ENCODE measurements at places on chromosomes 5 and 9.
A peak's percentile ranks its signal among the peaks of the same experiment; 100 is the strongest.

DNA sequence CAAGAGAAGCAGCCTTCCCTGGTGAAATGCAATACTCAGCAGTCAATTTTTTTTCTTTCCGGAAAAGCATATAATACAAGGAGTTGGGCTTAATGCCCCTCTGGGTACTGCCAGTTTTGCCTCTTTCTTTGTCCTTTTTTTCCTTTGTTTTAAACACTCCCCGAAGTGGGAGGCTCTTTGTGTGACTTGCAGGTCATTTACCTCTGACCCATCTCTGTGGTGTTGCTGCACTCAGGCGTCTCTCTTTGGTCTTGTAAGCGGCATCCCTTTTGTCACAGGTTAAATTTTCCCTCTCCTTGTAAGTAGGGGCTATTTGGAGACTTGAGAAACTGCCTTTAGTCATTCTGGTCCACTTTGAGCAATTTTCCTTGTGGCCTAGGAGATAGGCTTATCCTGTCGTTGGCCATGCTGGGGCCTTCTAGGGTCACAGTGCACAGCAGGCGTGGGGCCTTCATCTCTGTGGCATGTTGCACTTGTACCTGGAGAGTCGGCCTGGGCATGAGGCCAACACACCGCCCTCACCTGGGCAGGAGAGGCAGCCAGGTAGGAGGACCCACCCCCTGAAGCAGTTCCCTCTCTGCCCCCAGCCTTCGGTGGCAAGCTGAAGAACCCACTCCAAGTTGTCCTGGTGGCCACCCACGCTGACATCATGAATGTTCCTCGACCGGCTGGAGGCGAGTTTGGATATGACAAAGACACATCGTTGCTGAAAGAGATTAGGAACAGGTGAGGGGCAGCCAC is 27.7 kb upstream of the CTSL start:
- DNase-seq: no peak

DNA sequence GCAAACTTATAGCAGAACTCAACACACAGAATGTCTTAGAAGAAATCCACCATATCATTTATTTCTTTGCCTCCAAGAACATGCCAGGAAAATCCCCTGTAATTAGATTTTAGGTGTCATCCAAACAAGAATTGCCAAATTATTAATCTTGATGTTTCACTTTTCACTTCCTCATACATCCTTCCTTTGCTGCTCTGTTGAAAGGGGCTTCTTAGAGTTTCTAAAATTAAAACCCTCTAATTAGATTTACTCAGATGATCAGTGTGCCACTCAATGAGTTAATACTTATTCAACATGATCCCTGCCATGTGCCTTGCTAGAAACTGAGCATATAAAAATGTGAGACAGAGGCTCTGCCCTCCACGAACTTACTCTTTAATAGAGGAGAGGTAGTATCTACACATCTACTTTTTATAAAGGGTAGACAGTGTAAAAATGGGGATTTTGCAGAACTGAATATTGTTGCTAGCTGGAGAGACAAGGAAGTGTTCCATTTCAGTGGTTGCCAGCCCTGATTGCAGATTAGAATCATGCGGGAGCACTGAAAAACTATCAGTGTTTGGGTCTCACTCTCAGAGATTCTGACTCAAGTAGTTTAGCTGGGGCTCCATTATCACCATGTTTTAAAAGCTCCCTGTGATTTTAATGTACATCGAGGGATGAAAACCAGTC is 498.4 kb downstream of the TLE4 start:
- no peak for DNase-seq

GRCh38 chr5:72235725-72236124 is 84.3 kb downstream of the MRPS27 start:
- no peak for DNase-seq

GRCh38 chr5:34817558-34818351 is 21.2 kb upstream of the TTC23L start:
- DNase-seq: no peak

DNA sequence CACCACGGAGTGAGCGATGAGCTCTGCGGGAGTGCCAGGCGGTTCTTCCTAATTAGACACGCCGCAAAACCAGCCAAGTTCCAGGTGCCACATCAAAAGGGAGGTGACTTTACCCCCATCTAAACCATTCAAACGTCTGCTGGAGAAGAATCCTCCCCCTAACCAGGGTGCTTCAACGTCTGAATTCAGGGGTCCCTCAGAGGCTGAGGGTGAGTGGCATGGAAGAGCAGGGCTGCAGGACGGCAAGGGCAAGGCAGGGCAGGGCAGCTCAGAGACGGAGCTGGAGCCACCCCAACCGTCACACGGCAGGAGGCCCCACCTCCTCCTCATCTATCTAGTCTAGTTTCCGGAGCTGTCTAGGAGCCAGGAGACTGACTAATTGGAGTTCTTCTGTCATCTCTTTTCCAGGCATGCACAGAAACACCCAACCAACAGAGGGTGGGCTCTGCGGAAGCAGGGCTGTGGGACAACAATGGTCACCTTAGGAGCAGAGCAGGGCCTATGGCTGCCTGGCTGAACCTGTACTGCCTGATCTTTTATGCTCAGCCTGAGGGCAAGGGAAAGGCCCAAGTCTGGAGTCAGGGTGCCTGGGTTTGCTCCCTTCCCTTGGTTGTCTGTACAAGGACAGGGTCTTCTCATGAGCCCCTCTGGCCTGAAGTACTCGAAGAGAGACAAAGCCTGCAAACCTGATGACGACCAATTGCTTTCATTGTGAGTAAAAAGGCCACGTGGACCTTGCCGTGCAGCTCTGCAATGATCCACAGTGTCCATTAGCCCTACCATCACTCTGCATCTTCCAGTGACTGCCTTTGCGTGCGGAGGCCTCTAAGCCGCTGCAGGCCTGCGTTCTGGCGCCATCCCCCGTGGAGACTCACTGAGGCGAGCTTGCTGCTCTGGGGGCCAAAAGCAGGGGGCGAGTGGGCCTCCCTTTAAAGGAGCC is 81.0 kb upstream of the SLC25A51 start:
- no peak for DNase-seq

DNA sequence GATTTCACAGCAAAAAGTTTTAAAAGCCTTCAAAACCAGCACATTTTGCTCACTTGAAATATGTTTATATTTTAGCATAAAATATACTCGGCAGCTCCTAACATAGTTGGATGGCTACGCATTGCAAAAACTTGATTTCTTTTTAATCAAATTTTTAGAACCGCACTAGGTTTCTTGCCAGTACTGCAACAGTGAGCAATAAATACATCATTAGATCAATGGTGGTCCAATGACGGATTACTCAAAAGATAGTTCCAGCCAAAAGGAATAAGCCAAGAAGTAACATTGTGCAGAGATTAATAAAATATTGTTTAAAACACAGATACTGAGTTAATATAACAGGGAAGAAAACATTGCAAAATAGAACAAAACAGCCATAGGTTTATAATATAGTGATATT is 5.5 kb downstream of the MARCHF3 start:
- no peak for DNase-seq

GRCh38 chr5:172283020-172283861 is at the start of gene UBTD2:
Gene UBTD2, minus strand, starts transcription at chr5:172283764. Its CDS starts 99 bp downstream, at chr5:172283665.
- peak; percentile 74 for DNase-seq

DNA sequence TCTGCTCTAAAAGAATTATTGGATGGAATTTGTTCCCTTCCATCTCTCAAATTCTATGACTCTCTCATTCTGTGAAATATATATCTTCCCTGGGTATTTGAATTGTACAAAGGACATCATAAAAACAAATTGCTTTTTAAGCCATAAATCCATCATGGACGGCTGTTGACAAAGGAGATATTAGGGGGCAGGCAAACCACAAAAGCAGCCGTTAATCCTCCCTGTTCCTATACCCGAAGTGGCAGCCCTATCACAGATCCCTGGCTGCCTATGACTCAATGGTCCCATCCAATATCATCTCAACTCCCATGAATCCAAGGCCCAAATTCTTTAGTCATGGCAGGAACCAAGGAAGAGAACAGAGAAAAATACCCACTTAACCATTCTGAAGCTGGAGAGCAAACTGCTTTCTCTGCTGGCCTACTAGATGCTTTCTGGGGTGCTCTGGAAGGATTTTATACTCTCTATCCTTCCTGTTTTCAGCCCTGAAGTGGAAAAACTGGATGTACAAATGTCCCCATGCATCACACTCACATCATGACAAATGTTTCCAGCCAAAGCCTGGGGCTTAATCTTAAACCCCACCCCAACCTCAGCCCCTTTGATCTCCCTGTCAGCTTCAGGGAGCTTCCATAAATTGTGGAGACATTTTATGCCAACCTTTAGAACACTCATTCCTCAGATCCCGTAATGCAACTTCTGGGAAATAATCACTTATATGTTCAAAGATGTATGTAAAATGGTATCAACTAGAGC is 59.5 kb downstream of the FAM114A2 start:
- no peak for DNase-seq

GRCh38 chr5:75571547-75571946 is 39.7 kb upstream of the ANKDD1B start:
- no peak for DNase-seq

DNA sequence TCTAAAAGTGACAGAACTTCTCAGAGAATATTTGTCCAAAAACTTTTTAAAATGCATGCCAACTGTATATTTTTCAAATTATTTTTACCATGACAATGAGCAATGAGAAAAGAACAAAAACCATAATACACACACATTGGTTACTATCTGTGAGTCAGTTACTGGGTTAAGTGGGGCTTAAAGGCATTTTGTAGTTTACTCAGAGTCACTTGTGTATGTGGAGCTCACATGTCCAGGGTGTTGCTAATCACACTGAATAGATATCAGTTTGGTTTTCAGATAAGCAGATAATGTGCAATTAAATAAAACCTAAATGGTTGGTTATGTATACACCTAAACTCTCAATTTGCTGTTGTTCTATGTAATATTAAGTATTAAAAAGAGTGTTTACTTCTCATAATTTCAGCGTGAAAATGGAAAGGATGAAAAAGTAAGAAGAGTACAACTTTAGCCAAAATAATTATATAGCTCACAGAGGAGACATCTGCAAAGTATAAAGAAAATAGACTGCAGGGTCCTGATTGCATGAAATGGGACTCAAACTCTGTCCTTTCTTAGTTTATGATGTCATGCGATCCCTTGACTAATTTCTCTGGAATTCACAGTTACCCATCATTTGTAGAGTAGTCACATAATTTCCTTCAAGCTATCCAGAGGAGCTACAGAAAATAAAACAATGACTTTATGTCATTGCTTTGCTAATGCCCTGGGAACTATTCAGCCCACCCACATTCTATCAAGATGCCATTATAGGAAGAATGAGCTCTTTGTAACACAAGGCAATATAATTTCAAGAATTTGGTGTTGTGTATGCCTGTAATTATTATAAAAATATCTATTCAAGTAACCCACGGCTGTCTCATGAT is 388.0 kb upstream of the ZNF608 start:
- DNase-seq: no peak
